ENCODE measurements at places on chromosomes 6 and 20.

GRCh38 chr6:167137081-167137480 lies 14.2 kb downstream of the CCR6 start:
- DNase-seq = no peak

GRCh38 chr6:13006578-13007300 lies 290.2 kb downstream of the PHACTR1 start:
- DNase-seq = no peak

- DNase-seq = no peak
Observed at GRCh38 chr20:31605902-31606803, 1.1 kb downstream of the ID1 start.

GRCh38 chr20:12037521-12037920 lies 119.8 kb downstream of the BTBD3 start:
- no peak for DNase-seq

GRCh38 chr20:47720636-47721427 lies 64.4 kb downstream of the SULF2 start:
- DNase-seq = no peak

- DNase-seq = no peak
Observed at GRCh38 chr6:90368001-90368400, 71.4 kb upstream of the BACH2 start.

DNA sequence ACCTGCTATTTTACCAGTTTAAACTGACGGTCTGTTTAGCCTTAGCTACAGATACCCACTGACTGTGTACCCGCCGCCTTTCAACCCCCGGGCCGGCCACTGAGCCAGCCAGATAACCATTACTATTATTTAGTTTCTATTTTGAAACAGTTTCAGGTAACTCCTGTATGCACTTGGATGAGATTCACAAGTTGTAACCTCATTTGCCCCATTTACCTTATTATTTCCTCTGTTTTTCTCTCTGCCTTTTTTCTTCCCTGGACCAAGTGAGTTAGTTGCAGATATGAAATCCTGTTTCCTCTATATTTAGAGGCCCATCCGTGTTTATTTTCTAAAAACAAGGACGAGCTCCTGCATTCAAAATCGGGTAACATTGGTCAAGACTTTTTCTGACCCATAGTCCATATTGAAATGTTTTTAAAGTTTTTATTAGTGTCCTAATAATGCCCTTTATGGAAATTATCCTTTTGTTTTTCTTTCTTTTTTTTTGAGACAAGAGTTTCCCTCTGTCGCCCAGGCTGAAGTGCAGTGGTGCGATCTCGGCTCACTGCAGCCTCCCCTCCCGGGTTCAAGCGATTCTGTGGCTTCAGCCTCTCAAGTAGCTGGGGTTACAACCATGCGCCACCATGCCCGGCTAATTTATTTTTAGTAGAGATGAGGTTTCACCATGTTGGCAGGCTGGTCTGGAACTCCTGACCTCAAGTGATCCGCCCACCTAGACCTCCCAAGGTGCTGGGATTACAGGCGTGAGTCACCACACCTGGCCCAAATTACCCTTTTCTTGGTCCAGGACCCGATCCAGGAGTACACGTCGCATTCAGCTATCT lies 767 bp downstream of the AP5S1 start:
- DNase-seq = no peak

- no peak for DNase-seq
Observed at GRCh38 chr20:44533928-44534327, 12.1 kb upstream of the SERINC3 start.

DNA sequence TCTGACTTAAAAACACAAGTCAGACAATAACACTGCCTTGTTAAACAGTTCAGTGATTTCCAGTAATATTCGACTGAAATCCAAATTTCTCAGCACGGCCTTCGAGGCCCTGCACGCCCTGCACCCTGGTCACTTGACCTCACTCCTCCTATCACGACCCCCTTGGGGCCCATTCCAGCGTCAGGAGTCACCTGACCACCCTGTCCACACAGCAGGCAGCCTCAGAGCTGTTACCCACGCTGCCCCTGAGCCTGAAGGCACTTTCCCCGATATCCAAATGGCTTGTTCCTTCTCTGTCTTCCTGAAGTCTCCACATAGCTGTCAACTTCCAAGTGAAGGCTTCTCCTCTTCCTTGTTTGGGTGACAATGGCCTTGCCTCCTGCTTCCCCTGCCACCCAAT lies 33.1 kb upstream of the SMOC2 start:
- DNase-seq = no peak

- DNase-seq = no peak
Observed at GRCh38 chr6:149130090-149130489, 187.4 kb upstream of the TAB2 start.

DNA sequence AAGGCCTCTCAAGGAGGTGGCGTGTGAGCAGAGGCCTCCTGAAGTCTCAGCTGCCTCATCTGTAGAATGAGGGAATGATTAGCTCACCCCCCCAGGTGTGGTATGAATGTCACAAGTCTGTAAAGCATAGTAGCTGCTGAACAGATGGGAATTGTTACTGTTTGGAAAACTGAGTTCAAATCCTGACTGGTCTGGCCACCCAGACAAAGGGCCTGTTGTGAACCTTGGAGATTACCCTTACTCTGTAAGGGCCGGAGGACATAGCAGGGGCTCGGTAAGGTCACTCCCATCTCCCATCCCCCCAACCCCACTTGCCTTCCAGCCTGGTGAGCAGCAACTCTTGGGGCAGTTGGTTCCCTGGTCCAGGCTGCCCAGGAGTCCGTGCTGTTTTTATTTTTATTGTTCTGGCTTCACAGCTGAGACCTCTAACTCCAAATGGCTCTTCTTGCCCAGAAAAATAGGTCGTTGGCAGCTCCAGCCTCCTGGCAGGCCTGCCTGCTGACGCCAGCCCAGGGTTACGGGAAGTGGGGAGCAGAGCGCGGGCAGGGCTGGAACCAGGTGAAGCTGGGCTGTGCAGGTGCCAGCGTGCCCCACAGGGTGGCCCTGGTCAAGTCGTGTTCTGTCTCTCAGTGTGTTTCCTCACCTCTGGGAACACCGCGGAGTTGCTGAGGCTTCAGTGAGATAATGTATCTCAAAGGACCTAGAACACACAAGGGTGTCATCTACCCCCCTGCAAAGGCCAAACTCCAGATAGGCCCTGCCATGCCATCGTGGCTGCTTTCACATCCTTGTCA lies 4.5 kb upstream of the SIRPA start:
- DNase-seq = no peak

GRCh38 chr6:149317644-149318571 lies at the start of gene TAB2:
TSS of gene TAB2 (plus strand) at chr6:149317712. CDS start at chr6:149369998, 52,286 bp downstream.
- DNase-seq = no peak

GRCh38 chr20:4090756-4091489 lies 75.6 kb upstream of the RNF24 start:
- no peak for DNase-seq

DNA sequence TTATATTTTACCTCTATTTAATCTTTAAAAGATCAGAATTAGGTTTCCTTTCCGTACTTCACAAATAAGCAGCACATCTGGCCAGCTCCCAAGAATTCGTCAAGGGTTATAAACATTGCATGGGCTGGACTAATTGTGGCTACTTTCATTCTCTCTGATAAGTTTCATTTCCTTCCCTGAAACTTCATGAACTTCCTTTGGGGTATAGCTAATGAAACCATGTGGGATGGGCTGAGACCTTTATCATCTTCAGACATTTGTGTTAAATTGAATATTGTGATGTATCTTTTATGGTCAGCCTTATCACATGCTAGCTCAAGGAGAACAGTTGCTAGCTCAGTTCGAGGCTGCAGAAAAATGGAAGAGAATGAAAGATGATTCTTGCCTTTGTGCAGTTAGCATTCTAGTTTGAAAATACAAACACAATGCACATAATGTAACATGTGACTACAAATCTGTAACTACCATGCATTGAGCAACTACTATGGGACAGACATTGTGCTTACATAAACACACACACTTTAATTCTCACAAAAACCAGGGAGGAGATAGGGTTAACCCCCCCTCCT lies 1.7 kb upstream of the GMPR start:
- no peak for DNase-seq

- no peak for DNase-seq
Observed at GRCh38 chr6:144411531-144412165, 126.5 kb downstream of the UTRN start.

DNA sequence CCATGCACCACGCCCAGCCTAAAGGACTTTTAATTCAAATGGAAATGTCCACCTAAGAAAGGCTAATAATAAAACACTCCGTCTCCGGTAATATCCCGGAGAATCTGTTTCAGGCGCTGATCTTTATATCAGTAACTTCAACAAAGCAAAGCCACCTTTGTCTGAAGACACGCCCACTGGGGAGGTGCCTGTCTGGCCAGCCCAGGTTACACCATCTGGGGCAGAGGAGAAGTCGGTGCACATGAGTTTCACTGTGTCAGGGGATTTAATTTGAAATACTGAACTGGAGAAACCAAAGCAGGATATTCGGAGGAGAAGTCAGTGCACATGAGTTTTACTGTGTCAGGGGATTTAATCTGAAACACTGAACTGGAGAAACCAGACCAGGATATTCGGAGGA lies 9.4 kb downstream of the SERPINB6 start:
- DNase-seq = no peak

DNA sequence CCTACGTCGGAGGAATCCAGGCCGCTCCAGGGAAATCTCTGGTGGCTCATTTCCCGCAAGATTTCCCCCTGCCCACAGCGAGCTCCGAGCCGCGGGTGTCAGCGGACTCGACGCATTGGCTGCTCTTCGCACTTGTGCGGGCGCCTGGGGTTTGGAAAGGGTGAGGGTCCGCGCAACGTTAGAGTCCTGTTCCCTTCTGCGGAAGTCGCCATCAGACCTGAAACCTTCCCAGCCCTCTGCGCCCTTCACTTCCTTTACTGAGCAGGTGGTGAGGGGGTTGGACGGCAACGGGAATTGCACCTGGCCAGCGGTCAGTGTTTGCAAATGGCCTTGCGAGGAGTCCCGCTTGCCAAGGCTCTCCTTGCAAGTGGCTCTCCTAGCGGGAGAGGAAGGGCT lies 8.4 kb downstream of the PAX1 start:
- no peak for DNase-seq

DNA sequence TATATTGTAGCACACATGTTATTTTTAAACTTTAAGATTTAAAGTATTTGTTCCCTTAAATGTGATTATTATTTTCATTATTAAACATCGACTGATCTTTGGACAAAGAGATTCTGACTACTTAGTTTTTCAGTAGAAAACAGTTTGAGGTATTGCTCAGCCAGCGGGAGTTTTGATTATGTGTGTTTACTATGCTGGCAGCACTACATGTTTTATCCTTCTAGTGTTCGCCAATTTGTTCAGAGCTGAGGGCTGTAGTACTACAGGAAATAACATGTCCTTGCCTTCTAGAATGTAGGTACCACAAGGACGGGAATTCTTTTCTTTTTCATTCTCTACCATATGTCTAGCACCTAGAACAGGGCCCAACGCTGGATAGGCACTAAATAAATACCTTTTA lies 11.1 kb upstream of the LCA5 start:
- DNase-seq = no peak

- DNase-seq = no peak
Observed at GRCh38 chr6:160393891-160394653, 45.9 kb downstream of the SLC22A3 start.

DNA sequence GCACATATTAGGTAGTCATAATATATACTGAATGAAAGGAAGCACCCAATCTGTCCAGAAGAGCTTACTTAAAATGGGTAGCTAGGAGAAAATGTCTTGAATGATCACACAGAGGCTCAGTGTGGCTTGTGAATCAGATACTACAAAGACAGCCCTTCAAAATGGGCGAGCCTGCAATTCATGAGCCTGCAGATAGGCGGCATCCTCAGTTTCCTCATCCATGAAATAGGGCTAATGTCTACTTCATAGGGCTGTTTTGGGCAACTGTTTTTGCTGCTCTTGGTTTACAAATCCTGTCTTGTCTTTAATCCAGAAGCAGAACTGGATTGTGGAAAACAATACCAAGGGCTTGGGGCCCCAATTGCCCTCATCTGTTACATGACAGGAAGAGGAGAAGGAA lies 129.3 kb upstream of the KCNK16 start:
- DNase-seq = no peak

DNA sequence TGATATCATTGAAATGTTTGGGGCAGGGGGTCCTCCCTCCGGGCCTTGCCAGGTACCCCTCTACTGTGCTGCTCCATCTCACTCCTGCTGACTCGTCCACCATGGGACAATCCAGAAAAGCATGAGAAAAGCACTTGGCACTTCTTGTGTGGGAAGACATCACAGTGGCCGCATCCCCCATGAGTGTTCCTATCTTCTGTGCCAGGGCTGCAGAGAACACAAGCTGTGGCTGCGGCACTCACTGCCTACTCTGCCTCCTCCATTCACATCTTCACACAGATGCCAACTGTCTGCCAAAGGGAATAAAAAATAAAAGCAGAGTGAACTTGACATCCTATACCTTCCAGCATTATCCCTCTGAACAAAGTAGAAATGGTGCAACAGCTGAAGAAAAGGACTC lies 117.4 kb upstream of the PROKR2 start:
- no peak for DNase-seq

- no peak for DNase-seq
Observed at GRCh38 chr20:57877131-57877824, 167.5 kb upstream of the PMEPA1 start.

DNA sequence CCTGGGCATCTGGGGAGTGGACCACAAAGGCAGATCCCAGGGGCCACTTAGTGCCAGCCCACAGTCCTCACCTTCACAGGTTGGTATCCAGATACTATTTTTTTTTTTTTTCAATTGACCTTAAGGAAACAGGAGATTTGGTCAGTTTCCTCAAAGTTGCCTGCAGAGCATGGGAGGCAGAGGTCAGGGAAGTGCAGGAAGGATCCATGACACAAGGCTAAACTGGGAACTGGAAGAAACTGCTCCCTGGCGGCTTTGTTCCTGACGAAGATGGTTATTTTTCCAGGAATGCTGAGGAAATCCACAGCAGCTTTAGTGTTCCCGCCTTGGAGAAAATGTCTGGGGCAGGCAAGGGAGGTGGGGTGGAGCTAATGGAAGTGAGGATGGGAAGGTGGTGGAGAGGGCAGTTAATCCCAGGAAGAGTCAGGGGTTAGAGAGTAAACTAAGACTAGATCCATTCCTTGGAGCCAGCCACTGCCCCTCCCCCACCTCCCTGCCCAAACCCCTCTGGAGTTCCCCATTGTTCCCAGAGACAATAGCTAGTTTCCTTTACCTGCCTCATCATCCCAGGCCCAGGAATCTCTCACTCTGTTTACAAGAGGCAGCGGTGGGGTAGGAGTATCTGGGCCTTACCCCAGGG lies 14.3 kb upstream of the MYMX start:
- no peak for DNase-seq

Measured in NCI-H510A (cell line).